ENCODE measurements at places on chromosomes 12 and 14.

- DNase-seq = no peak
Measured at GRCh38 chr12:39671898-39672875, 52.6 kb upstream of the ABCD2 start.

GRCh38 chr14:75648066-75648838 lies 12.4 kb downstream of the ERG28 start:
- peak; percentile 20 for DNase-seq

GRCh38 chr14:52895000-52895399 lies 55.9 kb downstream of the FERMT2 start:
- DNase-seq = no peak

DNA sequence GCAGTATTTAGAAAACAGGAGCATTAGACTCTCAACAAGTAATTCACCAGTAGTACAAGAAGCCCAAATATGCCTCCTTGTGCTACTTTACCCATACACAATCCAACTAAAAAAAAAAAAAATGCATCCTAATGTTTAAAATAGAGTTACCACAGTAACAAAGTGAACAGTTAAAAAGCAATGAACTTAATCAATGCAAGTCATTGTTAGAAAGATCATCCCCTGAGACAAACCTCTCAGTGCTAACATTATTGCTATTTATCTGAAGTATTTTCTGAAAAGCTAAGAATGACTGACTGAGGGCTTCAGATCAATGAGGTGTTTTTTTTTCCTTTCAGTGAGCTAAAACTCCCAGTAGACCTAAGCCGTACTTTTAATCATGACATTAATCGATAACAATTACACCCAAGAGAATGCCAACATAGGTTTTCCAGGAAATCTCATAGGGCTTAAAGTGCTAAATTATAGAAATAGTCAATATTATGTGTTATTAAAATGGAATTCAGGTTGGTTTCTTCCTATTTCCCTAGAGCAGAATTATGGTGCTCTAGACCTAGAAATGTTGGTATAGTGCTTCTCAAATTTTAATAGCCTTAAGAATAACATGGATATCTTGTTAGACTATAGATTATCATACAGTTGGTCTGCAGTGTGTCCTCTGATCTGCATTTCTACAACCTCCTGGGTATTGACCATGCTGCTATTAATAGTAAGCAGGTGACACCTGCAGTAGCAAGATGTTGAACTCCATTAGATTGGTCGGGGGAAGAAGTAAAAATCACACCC lies 123.0 kb downstream of the PRKD1 start:
- no peak for DNase-seq

DNA sequence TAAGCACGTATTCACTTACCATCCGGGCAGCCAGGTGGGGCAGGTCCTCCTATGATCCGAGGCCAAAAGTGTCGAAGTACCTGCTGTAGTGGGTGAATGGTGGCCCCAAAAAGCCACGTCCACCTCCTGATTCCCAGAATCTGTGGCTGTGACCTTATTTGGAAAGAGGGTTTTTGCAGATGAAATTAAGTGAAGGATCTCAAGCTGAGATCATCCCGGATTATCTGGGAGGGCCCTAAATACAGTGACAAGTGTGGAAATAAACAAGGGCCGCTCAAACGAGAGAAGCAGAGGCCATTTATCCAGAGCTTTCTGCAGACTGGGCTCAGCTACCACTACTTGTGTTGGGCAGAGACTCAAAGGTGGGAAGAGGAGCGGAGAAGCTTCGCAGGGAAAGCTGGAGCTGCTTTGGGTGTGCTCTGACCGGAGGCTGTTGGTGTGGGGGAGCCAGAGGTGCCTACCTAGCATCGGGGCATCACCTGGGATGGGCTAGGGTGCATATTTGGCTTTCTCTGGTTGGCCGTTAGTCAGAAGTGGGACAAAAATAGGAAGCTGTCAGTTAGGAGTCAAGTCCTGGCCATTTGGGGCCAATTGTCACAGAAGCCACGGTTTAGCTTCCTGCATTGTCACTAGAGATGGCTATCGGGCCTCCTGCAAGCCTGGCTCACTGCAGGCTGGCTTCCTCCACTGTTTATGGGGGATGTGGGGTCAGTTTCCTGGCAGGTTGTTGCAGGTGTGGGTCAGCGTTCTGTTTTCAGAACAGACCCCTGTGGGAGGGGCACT lies 27.8 kb upstream of the DLK1 start:
- DNase-seq = no peak

DNA sequence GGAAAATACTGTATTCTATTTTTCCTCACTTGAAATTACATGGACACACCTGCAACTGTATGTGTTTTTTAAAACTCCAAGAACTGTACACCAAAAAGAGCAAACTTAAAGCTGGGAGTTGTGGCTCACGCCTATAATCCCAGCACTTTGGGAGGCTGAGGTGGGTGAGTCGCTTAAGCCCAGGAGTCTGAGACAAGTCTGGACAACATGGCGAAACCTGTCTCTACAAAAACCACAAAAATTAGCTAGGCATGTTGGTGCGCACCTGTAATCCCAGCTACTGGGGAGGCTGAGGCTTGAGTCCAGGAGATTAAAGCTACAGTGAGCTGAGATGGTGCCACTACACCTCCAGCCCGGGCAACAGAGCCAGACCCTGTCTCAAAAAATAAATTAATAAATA lies 95.9 kb downstream of the SINHCAF start:
- no peak for DNase-seq

GRCh38 chr12:63888908-63889635 lies 44.6 kb downstream of the SRGAP1 start:
- no peak for DNase-seq

DNA sequence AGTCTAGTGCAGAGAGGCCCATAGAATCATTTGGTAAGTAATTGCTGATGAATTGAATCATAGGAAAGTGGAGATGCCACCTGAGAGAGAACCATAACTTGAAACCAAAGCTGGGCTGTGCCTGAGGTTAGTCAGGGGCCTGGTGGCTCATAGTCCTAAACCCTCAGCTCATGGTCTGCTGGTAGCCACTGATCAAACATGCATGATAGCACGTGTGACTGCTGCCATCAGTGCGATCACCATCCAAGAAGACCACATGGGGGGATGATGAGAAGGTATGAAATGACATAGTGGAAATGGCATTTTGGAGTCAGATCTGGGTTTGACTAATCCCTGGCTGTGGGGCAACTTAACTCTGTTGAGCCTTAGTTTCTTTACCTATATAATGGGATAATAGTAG lies 190.5 kb downstream of the CACNA1C start:
- no peak for DNase-seq

- no peak for DNase-seq
Measured at GRCh38 chr14:31280871-31281220, 73.3 kb upstream of the HECTD1 start.

GRCh38 chr12:67270622-67271021 lies 1.5 kb downstream of the CAND1 start:
- DNase-seq = no peak

GRCh38 chr12:85956081-85956480 lies 82.0 kb downstream of the NTS start:
- no peak for DNase-seq

- no peak for DNase-seq
Measured at GRCh38 chr14:64800000-64800399, 79.7 kb downstream of the SPTB start.

GRCh38 chr14:77657280-77657679 lies 40.8 kb upstream of the SPTLC2 start:
- no peak for DNase-seq

DNA sequence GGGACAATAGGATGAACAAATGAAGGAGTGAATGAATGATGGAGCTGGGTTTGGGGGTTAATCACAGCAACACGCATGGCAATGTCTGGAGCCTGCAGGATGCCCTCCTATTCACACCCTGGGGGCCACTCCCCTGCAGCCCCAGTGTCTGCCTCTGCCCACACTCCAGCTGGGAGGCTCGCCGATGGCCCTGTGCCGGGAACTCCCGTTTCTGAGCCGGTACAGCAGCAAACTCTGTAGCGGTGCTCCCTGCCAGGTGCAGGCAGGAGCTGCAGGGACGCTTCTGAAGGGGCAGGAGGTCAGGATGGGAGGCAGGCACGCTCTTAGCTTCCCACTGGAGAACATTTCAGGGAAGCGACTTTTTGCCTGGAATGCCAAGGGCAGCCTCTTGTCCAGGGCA lies 55.4 kb upstream of the NCOR2 start:
- no peak for DNase-seq

- no peak for DNase-seq
Measured at GRCh38 chr12:22722779-22723178, 97.8 kb downstream of the ETNK1 start.

GRCh38 chr14:98952593-98953350 lies 319.2 kb downstream of the BCL11B start:
- no peak for DNase-seq

DNA sequence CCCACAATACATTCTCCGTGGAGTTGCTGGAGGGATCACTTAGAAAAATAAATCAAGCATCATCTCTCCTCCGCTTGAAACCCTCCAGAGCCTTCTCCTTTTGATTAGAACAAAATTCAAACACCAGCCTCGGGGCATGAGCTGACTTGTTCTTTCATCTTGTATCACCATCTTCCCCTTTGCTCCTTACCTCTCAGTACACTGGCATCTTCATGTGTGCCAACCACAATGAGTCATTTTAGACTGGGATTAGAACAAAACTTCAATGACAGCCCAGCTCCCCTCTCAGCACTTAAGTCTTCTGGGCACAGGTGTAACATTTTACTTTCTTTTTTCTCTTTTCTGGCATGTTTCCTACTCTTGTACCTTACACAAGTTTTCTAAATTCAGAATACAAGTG lies 1159.2 kb upstream of the TMEM132C start:
- no peak for DNase-seq

DNA sequence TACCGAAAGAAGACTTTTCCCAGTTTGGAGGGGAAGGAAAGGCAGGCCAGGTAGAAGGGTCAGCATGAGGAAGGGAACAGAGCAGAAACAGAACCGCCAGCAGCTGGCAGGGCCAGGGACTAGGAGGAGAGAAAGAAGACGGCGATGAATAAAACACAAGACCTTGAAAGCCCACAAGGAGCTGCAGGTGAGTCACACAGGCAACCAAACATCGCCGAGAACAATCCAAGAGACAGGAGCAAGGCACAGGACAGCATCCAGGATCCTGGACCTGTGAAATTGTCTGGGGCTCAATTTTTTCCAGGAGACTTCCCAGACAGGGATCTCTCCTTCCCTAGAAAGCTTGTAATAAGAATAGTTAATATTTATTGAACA lies 47.3 kb downstream of the NUAK1 start:
- no peak for DNase-seq

DNA sequence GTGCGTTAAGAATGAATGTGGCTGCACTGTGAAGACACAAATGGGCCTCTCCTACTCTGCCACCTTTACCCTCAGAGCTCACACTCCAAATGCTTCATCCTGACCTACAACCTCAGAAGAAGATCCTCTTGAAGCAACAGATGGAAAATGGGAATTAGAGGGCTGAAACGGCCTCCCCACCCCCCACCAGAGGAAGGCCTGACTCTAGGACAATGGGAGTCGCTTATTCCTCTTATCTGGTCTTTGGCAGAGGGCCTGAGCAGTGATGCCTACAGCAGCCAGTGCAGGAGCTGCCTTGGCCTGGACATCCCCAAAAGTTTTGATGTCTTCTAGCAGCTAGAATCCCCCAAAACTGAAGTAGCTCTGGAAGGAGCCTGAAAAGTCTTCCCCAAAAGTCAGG lies 29.2 kb downstream of the BTBD7 start:
- DNase-seq = no peak

DNA sequence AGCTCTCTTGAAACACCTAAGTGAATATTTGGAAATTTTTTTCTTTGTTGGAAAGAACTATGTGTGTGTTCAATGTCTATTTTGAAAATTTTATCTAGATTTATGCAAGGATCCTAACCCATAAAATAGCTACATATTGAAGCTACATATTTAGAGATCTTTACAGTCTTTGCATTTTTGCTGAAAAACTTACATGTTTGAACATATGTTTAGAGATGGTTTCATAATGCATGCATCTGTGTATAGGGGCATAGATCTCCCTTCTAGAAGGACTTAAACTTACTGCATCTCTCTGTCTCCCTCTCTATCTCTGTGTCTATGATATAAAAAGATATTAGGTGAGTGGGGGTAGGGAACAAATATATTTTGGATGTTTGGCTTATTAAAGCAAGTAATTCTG lies 8.2 kb upstream of the HOXC4 start:
- no peak for DNase-seq

DNA sequence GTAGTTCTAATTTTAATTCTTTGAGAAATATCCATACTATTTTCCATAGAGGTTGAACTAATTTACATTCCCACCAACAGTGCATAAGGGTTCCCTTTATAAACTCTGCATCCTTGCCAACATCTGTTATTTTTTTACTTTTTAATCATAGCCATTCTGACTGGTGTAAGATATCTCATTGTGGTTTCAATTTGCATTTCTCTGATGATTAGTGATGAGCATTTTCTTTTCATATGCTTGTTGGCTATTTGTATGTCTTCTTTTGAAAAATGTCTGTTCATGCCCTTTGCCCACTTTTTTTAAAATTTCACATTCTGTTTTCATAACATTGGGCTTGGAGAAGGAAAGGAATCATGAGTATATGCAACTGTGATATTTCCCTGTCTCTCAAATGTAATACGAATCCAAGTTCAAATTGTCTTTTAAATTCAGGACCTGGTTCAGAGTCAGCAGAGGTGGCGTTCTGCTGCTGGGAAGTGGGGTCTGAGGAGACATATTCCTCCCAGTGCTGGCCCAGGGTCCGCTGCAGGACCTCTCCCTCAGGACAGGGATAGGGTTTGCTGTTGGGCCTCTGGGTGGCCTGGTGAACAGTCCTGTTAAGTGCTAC lies 81.2 kb upstream of the ETV6 start:
- DNase-seq = no peak

- no peak for DNase-seq
Measured at GRCh38 chr12:121537814-121538698, 42.8 kb downstream of the KDM2B start.

GRCh38 chr14:39339003-39339402 lies 93.2 kb downstream of the FBXO33 start:
- no peak for DNase-seq

GRCh38 chr14:54252072-54252730 lies 144.6 kb upstream of the CDKN3 start:
- no peak for DNase-seq

- no peak for DNase-seq
Measured at GRCh38 chr14:33774723-33775470, 176.0 kb downstream of the EGLN3 start.

DNA sequence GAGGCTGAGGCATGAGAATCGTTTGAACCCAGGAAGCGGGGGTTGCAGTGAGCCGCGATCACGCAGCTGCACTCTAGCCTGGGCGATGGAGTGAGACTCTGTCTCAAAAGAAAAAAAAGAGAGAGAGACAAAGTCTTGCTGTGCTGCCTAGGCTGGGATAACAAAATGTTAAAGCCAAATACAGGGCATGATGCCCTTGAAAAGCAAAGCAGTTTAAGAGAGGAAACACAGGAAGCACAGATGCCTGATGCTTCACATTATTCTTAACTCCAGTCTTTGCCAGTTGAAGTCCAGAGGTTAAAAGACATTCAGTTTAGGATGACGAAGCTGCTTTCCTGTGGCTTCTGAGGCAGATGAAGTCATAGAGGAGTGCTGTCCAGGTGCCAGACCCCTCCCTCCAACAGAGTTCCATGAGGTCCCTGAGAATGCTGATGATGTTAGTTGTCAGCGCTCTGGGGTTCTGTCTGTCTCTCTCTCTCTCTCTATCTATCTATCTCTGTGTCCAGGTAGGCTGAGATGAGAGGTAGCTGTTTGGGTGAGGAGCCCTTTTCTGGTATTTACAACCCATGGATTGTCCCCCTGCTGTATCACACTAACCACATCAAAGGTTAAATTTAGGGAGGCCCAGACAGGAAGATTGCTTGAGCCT lies 4.9 kb upstream of the MRPL52 start:
- no peak for DNase-seq
